ENCODE measurements at places on chromosomes 2 and 18.

- peak; percentile 81 for DNase-seq
Measured at GRCh38 chr2:216632952-216633615, at the start of gene IGFBP2. Gene IGFBP2 (plus strand): TSS chr2:216633420. CDS start chr2:216633524, 104 bp downstream.

DNA sequence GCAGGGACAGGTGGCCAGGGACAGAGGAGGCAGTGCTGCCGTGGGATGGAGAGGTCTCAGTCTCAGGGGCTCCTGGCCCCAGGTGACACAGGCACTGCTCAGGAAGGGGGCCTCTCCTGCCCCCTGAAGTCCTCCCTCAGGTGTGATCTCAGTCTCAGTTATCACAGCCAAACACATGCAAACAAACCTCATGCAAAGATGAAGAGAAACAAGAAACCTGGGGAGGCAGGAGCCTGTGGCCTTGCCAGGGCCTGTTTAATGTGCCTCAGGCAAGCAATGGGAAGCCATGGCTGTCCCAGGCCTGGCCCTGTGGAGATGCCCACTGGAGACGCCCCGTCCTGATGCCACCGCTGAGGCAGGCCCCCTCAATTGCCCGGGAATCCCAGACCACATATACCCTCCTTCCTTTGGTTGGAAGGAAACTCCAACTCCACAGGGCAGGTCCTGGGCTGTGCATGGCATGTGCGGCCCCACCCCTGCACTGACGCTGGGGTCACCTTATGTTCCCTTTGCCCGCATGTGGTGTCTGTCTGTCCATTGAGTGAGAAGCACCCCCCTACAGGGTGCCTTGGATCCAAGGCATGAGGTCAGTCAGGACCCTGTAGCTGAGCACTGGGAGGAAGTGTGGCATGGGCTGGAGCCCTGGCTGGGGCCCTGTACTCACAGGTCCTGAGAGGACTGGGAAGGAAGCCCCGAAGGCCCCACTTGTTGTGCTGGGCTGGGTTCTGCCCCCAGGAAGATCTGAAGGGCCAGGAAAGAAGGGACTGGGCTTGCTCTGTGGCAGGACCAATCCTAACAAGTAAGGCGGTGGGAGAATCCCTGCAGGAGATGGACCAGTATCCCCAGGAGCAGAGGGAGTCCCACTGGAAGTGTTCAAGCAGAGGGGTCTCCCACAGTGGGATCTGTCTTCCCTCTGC lies 68.8 kb upstream of the RAB6C start:
- DNase-seq, result no peak

DNA sequence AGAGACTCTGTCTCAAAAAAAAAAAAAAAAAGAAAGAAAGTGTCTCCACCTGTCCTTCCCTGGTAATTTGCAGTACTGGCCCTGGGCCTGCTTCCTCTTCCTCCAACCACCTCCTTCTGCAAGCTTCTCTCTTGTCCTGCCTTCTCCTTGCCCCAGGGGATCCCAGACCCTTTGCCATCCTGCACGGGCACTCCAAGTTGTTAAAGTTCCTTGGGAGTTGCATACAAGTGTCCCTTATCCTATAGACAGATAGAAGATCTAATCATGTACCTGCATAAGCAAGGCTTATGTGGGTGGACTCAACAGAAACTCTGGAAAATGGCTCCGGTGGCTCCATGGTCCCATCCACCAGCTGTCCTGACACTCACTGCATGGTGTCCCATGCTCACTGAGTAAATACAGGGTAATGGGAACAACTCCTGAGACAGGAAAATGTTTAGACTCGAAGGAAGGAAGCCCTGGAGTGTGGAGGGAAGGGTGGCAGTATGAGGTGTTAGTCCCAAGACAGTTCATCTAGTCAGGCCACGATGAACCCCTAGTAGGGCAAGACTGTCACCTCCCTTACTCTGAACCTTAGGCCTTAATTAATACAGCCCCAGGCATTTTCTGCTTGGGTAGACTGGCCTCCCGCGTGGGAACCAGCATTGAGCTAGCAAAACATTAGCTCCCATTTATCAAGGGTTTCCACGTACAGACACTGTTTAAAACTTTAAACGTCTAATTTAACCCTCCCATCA lies 17.1 kb downstream of the ODC1 start:
- no peak for DNase-seq

DNA sequence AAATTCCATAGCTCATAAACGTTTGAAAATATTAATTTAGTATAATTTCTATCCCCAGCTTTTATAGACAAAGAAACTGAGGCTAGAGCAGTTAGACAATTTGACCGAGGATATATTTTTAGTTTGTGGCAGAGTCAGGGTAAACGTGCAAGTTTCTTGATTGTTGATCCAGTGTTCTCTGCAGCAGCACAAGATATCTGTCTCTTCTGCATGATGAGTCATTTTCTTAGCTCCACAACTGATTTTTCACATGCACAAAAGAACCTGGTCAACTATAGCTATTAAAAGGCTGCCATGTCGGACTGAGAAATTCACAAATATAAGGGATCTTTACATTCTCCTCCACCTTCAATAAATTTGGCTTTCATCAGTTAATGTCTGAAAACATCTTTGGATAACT lies 143.4 kb upstream of the CYP26B1 start:
- DNase-seq, result no peak

DNA sequence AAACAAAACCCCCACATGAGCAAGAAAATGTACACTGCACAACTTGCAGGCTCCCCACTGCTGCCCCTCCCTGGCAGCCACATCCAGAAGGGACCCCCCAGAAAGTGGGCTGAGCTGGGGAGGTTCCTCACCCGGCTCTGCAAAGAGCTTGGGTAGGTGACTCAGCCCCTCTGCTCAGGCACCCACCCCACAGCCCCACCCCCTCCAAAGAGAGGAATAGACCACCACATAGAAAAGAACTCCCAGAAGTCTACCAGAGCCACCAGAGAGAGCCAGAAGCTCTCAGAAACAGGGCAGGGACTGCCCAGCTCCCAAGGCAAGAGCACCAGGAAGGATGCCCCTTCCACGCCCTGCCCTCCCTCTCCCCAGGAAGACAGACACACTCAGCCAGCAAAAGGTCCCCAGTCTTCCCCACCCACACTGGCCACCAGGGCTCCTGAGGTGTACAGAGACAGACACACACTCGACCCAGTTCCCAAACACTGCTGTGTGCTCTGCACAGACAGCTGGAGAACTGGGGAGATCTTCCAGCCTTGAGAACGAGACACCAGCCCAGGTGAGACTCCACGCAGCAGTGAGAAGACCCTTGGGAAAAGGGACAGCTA lies 28.2 kb downstream of the BIN1 start:
- no peak for DNase-seq

DNA sequence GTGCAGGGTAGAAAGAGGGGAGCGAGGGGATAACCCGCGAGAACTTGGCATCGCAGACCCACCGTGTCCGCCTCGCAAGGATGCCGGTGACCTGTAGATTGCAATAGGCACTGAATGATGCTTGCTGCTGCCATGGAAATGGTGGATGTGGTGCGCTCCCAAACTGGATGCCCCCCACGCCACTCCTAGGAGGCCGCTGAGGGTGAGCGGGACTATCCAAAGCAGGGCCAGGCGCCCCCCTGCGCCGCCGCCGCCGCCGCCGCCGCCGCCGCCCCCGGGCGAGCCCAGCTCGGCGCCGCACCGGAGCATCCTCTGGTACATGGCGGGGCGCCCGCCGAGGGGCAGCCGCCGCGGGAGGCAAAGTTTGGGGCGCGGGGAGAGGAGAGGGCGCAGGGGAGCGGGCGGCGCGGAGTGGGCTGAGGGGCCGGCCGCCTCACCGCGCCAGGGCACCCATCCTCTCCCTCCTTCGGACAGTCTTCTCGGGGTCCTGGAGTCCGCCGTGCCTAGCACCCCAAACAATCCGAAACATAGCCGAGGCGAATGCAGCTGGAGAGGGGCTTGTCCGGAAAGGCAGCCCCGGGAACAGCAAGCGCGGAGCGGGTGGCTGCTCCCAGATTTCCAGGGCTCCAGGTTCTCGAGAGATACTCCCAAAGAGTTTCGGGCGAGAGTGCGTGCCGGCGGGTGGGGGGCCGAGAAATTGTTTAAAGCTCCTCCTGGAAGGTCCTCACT lies 685.1 kb downstream of the NRXN1 start:
- DNase-seq, result no peak

Measured in hematopoietic multipotent progenitor cell treated with erythropoietin and hydrocortisone succinate and interleukin-3 and kit ligand, for 4 days (in vitro differentiated cells).